ENCODE measurements at places on chromosomes 13 and 19.

DNA sequence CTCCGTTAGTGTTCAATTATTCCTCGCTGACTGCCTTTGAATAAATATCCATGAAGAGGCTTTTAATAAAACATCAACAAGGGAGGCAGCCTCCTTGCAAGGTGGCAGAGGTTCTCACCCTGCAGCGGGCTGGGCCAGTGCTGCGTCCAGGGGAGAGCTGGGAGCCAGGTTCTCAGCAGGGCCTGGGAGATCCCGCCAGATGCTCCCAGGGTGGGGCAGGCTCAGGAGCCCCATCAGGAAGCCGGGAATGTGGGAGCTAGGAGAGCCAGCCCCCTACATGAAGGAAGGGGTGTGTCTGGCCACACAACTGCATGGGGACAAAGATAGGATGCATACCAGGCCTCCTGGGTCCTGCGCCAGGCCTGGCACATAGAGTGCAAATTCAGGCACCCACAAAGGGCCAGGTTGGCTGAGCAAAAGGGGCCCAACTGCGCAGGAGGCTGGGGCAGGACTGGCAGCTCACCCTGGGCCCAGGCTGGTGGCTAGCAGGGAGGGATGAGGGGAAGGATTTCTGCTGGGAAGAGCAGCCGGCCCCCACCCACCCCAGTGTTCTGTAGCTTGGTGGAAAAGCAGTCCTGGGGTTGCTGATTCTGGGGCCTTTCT, 22.8 kb downstream of the VSTM2B start:
- DNase-seq: no peak
- no peak overlapping the region for H3K4me3 ChIP-seq
- H3K27ac ChIP-seq: no peak overlapping the region
- no peaks in the 10 kb centered on the region for H3K36me3 ChIP-seq

- no peak overlapping the region for H3K27ac ChIP-seq
- H3K4me1 ChIP-seq: no peaks in the 10 kb centered on the region
- H3K36me3 ChIP-seq: no peaks in the 10 kb centered on the region
- no peak overlapping the region for H3K4me3 ChIP-seq
Measured at GRCh38 chr19:6803036-6803404, 30.5 kb downstream of the VAV1 start.

GRCh38 chr19:8081569-8082550, 29.3 kb downstream of the CCL25 start:
- H3K4me3 ChIP-seq: no peak overlapping the region
- no peak overlapping the region for H3K27ac ChIP-seq
- DNase-seq: no peak
- H3K4me1 ChIP-seq: no peaks in the 10 kb centered on the region
- H3K36me3 ChIP-seq: no peaks in the 10 kb centered on the region
- H3K27me3 ChIP-seq: no peaks in the 10 kb centered on the region

- H3K36me3 ChIP-seq: no peaks in the 10 kb centered on the region
- no peaks in the 10 kb centered on the region for H3K4me1 ChIP-seq
- no peak for DNase-seq
- H3K27ac ChIP-seq: no peak overlapping the region
- no peaks in the 10 kb centered on the region for H3K27me3 ChIP-seq
Measured at GRCh38 chr13:32142956-32143375, 111.4 kb downstream of the FRY start.

DNA sequence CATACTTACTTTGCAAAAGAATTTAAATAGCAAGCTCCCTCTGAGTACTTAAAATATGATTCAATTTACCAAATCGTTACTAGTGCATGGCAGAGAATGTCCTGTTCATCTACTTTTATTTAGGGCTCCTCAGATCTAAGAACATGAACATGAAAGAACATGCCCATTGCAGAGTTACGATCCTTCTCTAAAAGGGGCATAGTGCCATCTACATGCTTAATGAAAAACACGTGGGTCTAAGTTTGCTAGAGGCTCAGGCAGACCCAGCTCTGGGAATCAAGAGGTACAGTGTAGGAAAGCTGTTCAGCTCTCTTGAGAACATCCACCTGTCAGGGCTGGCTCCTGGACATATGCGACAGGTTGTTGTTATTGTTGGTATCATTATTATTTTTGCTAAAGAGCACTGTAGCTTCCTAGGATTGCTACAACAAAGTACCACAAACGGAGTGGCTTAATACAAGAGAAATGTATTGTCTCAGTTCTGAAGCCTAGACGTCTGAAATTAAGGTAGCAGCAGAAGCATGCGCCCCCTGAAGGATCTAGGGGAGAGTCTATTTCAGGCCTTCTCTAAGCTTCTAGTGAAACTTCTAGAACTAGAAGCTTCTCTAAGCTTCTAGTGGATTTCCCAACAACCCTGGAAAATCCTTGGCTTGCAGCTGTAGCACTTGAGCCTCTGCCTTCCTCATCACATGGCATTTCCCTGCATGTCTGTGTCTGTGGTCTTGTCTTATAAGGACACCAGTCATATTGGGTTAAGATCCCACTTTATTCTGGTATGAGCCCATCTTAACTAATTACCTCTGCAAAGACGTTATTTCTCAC, 133.9 kb downstream of the DCT start:
- no peak overlapping the region for H3K4me3 ChIP-seq
- H3K27me3 ChIP-seq: no peaks in the 10 kb centered on the region
- H3K27ac ChIP-seq: no peak overlapping the region
- H3K4me1 ChIP-seq: peaks cover 12% of the 10 kb centered on the region

- DNase-seq: no peak
- no peaks in the 10 kb centered on the region for H3K36me3 ChIP-seq
- no peak overlapping the region for H3K27ac ChIP-seq
Measured at GRCh38 chr13:42786715-42787114, 5.3 kb downstream of the FAM216B start.

DNA sequence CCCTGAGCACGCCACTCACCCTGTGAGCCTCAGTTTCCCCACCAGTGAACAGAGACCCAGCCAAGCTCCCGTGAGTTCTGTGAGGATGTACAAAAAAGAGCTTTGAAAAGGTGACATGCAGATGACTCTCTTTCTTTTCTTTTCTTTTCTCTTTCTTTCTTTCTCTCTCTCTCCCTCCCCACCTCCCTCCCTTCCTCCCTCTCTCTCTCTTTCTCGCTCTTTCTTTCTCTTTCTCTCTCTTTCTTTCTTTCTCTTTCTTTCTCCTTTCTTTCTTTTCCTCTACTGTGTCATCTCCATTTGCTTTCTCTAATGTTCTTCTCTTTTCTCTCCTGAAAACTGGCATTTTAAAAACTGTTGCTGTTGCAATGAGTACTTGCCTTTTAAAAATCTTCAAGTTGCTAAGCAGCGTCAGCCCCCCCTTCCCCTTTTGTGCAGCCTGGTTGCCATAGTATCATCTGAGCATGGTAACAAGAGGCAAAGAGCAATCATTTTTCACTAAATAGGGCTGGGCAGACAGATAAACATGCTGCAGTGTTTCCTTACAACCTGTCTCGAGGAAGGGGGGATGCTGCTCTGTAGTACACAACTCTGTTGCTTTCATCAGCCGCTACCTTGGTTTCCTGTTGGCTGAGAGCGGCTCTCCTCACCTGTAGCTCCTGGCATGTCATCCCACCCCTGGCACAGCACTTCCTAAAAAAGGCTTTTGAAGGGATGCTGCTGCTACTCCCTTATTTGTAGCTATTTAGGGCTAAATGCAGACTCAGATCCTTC, 108.7 kb upstream of the MBNL2 start:
- no peaks in the 10 kb centered on the region for H3K36me3 ChIP-seq
- H3K4me3 ChIP-seq: no peak overlapping the region
- peaks cover 86% of the 10 kb centered on the region for H3K4me1 ChIP-seq
- no peaks in the 10 kb centered on the region for H3K27me3 ChIP-seq
- H3K27ac ChIP-seq: no peak overlapping the region

DNA sequence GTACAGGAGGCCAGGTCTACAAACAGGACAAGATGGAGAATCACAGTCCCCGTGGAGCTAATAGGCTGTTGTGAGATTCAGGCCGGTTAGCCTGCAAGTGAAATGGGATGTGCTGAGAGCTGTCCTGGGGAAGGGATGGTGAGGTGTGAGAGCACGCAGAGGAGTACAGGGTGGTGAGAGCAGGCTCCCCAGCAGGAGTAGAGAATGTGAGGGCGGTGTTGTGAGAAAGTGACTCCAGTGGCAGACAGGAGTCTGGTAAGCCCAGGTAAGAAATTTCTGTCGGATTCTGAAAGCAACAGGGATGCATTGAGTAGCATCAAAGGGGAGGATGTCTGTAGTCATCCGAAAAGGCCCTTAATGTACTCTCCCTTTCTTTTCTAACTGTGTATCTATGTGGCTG, 50.7 kb upstream of the GPR183 start:
- DNase-seq: no peak
- H3K27ac ChIP-seq: peak overlapping the region; percentile 87
- no peak overlapping the region for H3K4me3 ChIP-seq
- H3K27me3 ChIP-seq: no peaks in the 10 kb centered on the region
- H3K4me1 ChIP-seq: no peaks in the 10 kb centered on the region
- H3K36me3 ChIP-seq: no peaks in the 10 kb centered on the region

GRCh38 chr19:16825312-16826052, 3.7 kb upstream of the SIN3B start:
- H3K27ac ChIP-seq: peak overlapping the region; percentile 68
- peaks cover 12% of the 10 kb centered on the region for H3K4me1 ChIP-seq
- no peaks in the 10 kb centered on the region for H3K36me3 ChIP-seq
- DNase-seq: peak; percentile 28
- peak overlapping the region; percentile 36 for H3K4me3 ChIP-seq

- DNase-seq: no peak
- H3K4me1 ChIP-seq: peaks cover 30% of the 10 kb centered on the region
- peak overlapping the region; percentile 90 for H3K27ac ChIP-seq
- peak overlapping the region; percentile 97 for H3K4me3 ChIP-seq
Measured at GRCh38 chr19:50803633-50804419, 13.6 kb downstream of the ACP4 start.

- H3K4me1 ChIP-seq: no peaks in the 10 kb centered on the region
- DNase-seq: no peak
- H3K36me3 ChIP-seq: no peaks in the 10 kb centered on the region
Measured at GRCh38 chr13:34338102-34338501, 520.2 kb downstream of the RFC3 start.

DNA sequence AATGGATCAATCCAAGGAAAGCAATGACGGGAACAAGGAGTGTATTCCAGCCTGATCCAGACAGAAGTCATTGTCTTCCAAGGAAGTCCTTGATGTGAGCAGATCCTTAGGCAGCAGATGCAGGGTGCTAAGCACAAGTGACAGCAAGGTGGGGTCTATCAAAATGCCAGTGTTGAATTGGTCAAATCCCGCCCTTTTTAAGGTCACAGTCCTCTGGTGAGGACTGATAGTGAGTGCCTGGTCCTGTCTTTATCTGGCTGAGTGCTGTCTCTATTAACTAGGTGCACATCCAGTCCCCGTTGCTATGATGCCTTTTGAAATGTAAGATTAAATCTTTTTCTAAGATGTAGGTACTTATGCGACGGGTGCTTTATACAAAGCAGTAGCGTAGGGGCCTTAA, 1.3 kb upstream of the LAMP1 start:
- peaks cover 9% of the 10 kb centered on the region for H3K4me1 ChIP-seq
- H3K36me3 ChIP-seq: no peaks in the 10 kb centered on the region
- no peaks in the 10 kb centered on the region for H3K27me3 ChIP-seq

GRCh38 chr13:94387047-94387446, 92.4 kb downstream of the DCT start:
- H3K4me3 ChIP-seq: no peak overlapping the region
- no peaks in the 10 kb centered on the region for H3K36me3 ChIP-seq
- DNase-seq: no peak
- H3K27me3 ChIP-seq: no peaks in the 10 kb centered on the region

GRCh38 chr19:32581705-32582179, 752 bp downstream of the PDCD5 start:
- H3K4me1 ChIP-seq: peaks cover 6% of the 10 kb centered on the region
- peak overlapping the region; percentile 92 for H3K27ac ChIP-seq

DNA sequence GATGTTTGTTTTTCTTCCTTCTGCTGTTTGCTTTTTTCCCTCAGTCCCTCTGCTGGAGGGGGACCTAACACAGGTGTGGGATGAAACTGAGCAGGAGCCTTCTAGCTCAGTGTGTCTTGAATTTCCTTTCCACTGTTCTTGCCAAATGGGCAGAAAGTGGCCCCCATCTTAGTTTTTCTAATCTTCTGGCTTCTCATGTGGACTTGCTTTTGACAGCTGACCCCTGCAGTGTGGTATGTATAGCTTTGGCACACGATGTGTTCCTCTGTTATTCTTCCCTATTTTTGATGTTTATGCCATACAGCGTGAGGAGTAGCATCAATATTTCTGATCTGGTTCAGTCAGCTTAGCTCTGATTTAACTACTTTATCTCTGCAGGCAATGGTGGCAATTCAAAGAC, 8.3 kb downstream of the LRCH1 start:
- no peaks in the 10 kb centered on the region for H3K4me1 ChIP-seq
- DNase-seq: no peak
- no peak overlapping the region for H3K4me3 ChIP-seq
- no peaks in the 10 kb centered on the region for H3K27me3 ChIP-seq

DNA sequence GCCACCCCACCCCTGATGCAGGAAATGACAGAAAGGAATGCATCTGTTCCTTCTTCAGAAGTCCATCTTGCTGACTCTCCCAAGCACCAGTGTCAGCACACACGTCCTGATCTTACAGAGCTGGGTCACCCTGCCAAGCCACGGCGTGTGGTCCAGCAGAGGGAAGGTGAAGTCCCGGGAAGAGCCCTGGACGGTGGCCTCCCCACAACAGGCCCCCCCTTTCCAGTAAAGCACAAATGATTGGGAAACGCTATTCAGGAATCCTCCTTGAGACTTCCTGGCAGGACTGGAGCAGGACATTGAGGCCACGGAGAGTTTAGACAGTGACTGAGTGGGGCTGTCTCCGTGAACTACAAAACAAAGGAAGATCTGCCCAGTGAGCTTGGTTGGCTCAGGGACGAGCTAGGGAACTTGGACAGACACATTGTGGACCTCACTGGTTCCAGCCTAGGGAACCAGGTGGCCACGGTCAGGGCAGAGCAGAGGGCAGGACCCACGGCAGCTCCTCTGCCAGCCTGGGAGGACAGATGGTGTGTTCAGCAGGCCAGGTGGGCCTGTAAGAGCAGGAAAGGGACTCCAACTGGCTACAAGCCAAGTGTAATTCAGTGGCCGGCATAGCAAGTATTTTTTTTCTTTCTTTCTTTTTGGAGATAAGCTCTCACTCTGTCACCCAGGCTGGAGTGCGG, 41.7 kb downstream of the ELL start:
- peaks cover 60% of the 10 kb centered on the region for H3K4me1 ChIP-seq
- DNase-seq: peak; percentile 72
- H3K36me3 ChIP-seq: peaks cover 4% of the 10 kb centered on the region
- peak overlapping the region; percentile 88 for H3K27ac ChIP-seq
- no peak overlapping the region for H3K4me3 ChIP-seq
- H3K27me3 ChIP-seq: no peaks in the 10 kb centered on the region

GRCh38 chr19:9839415-9839814, 4.3 kb downstream of the PIN1 start:
- no peaks in the 10 kb centered on the region for H3K27me3 ChIP-seq
- H3K4me3 ChIP-seq: no peak overlapping the region
- peaks cover 72% of the 10 kb centered on the region for H3K36me3 ChIP-seq

DNA sequence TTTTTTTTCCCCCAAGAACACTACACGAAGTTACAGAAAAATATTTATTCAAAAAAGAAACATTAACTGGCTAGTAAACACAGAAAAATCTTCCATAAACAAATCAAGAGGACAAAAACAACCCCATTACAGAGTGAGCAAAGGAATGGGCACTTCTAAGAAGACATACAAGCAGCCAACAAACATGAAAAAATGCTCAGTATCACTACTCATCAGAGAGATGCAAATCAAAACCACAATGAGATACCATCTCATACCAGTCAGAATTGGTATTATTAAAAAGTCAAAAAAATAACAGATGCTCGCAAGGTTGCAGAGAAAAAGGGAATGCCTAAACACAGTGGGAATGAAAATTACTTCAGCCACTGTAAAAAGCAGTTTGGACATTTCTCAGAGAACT, 131.7 kb downstream of the UGGT2 start:
- H3K4me3 ChIP-seq: no peak overlapping the region
- no peak overlapping the region for H3K27ac ChIP-seq
- H3K36me3 ChIP-seq: no peaks in the 10 kb centered on the region
- DNase-seq: no peak
- H3K4me1 ChIP-seq: peaks cover 7% of the 10 kb centered on the region
- no peaks in the 10 kb centered on the region for H3K27me3 ChIP-seq
